Panc1 (cell line): ENCODE measurements at places on chromosomes 2 and 18. TPM values are rescaled to one million over a fixed set of nuclear protein-coding genes. Genes with fewer than 3 reads are reported as not detected.

GRCh38 chr2:26410764-26411243 is 9.1 kb downstream of the DRC1 start:
- no peaks in the 10 kb centered on the region for H3K27me3 ChIP-seq
- 0 out of 2 replicates have a peak, but pooled peaks cover 2% of the 10 kb centered on the region for H3K4me1 ChIP-seq
- H3K36me3 ChIP-seq = no peaks in the 10 kb centered on the region
- DNase-seq = no peak
- no peak overlapping the region for H3K4me3 ChIP-seq
- no peak overlapping the region for H3K27ac ChIP-seq

- H3K27me3 ChIP-seq = no peaks in the 10 kb centered on the region
- no peak overlapping the region for H3K27ac ChIP-seq
- no peak for DNase-seq
These were observed 157.9 kb upstream of the UNC80 start for GRCh38 chr2:209613649-209614305.

DNA sequence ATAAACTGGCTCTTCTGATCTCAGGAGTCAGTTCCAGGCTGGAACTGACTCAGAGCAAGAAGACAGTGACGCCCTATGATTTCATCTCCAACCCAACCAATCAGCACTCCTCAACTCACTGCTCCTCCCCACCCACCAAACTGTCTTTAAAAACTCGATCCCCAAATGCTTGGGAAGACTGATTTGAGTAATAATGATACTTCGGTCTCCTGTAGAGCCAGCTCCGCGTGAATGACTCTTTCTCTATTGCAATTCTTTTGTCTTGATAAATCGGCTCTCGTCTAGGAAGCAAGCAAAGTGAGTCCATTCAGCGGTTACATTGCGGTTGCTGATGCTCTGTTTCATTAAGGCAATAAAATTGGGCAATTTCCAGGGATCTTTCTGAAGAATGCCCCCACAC is 1025.3 kb upstream of the CNTNAP5 start:
- no peaks in the 10 kb centered on the region for H3K4me1 ChIP-seq
- H3K4me3 ChIP-seq = no peak overlapping the region
- H3K27ac ChIP-seq = no peak overlapping the region
- no peak for DNase-seq
- no peaks in the 10 kb centered on the region for H3K36me3 ChIP-seq
- H3K27me3 ChIP-seq = no peaks in the 10 kb centered on the region

DNA sequence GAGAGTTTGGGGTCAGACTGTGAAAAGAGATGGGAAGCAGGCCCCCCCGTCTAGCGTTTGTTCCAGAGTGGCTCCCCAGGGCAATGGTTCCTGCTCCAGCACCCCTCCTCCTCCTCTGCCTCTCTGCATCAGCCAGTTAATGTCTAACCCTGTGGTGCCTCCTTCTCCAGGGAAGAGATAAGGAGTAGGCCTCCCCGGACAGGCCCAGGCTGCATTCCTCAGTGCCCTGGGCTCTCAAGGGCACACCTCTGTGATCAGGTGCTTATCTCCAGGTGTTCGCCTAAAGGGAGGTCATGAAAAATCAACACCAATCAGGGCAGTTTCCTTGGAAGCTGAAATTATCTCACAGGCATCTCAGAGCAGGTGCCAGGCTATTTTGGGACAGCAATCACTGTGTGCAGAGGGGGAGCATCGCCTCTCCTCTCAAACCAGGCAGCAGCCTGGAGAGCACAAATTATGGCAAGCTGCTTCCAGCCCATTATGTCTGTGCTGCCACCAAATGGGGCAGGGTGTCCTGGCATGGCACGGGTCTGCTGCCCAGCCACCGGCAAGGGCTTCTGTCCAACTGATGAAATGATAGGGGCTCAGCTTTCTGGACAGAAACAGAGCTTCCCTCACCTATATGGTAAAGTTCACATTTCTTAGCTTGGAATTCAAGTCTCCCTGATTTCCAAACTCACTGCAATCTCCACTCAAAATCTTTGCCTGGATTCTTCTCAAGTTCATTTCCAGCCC is 255.8 kb upstream of the SLC14A2 start:
- H3K4me3 ChIP-seq = no peak overlapping the region
- no peaks in the 10 kb centered on the region for H3K36me3 ChIP-seq
- H3K27me3 ChIP-seq = no peaks in the 10 kb centered on the region
- no peaks in the 10 kb centered on the region for H3K4me1 ChIP-seq
- no peak for DNase-seq

DNA sequence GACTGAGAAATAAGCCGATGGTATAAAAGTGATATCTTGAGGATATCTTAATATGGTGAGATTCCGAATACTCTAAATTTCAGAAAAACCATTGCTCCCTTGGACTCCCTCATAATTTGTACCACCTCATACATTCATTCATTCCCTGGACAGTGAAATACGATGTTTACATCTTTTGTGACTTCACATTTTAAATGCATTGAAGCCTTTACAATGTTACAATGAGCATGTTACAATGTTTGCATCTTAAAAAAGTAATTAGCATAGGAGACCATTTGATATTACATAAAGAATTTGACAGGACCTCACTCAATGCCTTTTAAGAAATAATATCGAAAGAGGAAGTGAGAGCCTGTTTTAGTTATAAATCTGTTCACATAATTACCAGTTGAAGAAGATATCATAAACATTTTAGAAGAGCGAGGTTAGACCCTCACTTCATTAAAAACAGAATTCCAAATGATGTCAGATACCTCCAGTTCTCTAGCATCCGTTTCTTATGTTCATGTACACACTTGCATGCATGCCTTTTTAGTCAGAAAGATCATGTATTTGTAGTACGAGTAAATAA is 372.0 kb downstream of the ARHGAP15 start:
- no peaks in the 10 kb centered on the region for H3K4me1 ChIP-seq
- no peak overlapping the region for H3K27ac ChIP-seq
- no peak for DNase-seq
- no peaks in the 10 kb centered on the region for H3K36me3 ChIP-seq
- no peak overlapping the region for H3K4me3 ChIP-seq

DNA sequence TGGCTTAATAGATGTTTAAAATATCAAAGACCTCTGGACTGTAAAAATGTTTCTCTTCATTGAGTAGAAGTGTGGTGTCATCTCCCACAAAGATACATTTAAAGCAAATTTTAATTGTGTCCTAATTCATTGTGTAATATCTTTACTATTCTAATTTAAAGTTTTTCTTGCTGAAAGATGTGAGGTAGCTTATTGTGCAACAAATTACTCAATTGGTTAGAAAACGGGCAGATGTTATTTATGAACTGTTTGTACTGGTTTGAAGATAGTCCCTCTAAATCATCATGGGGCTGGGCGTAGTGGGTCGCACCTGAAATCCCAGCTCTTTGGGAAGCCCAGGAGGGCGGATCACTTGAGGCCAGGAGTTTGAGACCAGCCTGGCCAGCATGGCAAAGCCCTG is 65.3 kb downstream of the CYBRD1 start:
- H3K27me3 ChIP-seq = peaks cover 6% of the 10 kb centered on the region; the same call in 1 of the 2 replicates
- H3K36me3 ChIP-seq = no peaks in the 10 kb centered on the region; the same call in 1 of the 2 replicates
- H3K4me3 ChIP-seq = no peak overlapping the region
- no peak for DNase-seq

GRCh38 chr18:12531749-12532148 is 124.0 kb downstream of the PRELID3A start:
- no peaks in the 10 kb centered on the region for H3K27me3 ChIP-seq
- no peak overlapping the region for H3K4me3 ChIP-seq
- no peak overlapping the region for H3K27ac ChIP-seq
- no peaks in the 10 kb centered on the region for H3K4me1 ChIP-seq

DNA sequence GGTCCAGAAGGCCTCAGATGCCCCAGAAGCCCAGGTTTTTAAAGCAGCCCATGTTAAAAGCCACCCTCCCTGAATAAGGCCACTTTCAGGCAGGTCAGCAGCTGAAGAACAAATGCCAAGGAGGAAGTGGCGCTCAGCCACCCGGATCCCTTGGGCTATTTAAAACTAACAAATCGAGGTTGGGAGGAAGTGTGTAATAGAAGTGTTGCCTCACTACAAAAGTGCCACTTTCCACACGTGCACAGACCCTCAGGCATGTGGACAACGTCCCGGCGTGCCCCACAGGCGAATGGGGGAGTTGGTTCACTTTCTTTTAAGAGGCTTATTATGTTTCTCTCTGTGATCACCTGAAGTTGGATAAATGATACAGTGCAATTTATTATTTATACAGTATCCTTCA is 173.8 kb upstream of the SALL3 start:
- H3K4me1 ChIP-seq = no peaks in the 10 kb centered on the region
- no peak overlapping the region for H3K27ac ChIP-seq
- no peak overlapping the region for H3K4me3 ChIP-seq
- H3K27me3 ChIP-seq = peaks cover 28% of the 10 kb centered on the region
- no peak for DNase-seq

- peak; percentile 7 for DNase-seq
- no peaks in the 10 kb centered on the region for H3K4me1 ChIP-seq
- H3K27ac ChIP-seq = no peak overlapping the region
- no peaks in the 10 kb centered on the region for H3K27me3 ChIP-seq
- H3K4me3 ChIP-seq = no peak overlapping the region
These were observed 613.9 kb downstream of the IRS1 start for GRCh38 chr2:226185616-226186211.

- no peak overlapping the region for H3K4me3 ChIP-seq
- no peak for DNase-seq
- no peaks in the 10 kb centered on the region; the same call in 1 of the 2 replicates for H3K27me3 ChIP-seq
- no peak overlapping the region for H3K27ac ChIP-seq
These were observed 245.3 kb downstream of the TFCP2L1 start for GRCh38 chr2:121039679-121040078.

DNA sequence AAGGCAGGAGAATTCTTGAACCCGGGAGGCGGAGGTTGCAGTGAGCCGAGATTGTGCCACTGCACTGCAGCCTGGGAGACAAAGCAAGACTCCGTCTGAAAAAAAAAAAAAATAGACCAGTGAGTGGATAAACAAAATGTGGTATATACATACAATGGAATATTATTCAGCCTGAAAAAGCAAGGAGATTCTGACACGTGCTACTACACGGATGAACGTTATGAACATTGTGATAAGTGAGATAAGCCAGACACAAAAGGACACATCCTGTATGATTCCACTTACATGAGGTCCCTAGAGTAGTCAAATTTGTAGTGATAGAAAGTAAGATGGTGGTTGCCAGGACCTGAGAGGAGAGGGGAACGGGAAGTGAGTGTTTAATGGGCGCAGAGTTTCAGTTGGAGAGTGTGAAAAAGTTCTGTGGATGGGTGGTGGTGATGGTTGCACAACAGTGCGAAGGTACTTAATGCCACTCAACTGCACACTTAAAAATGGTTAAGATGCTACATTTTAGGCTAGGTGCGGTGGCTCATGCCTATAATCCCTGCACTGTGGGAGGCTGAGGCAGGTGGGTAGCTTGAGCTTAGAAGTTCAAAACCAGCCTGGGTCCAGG is 38.3 kb downstream of the NIFK start:
- no peaks in the 10 kb centered on the region for H3K36me3 ChIP-seq
- H3K27ac ChIP-seq = no peak overlapping the region
- no peak overlapping the region for H3K4me3 ChIP-seq

- H3K4me1 ChIP-seq = no peaks in the 10 kb centered on the region
- no peak overlapping the region for H3K4me3 ChIP-seq
- H3K36me3 ChIP-seq = no peaks in the 10 kb centered on the region
- H3K27ac ChIP-seq = no peak overlapping the region
- no peaks in the 10 kb centered on the region for H3K27me3 ChIP-seq
These were observed 61.9 kb upstream of the ALPP start for GRCh38 chr2:232316461-232317330.

- no peak overlapping the region for H3K27ac ChIP-seq
- no peaks in the 10 kb centered on the region for H3K27me3 ChIP-seq
- no peaks in the 10 kb centered on the region for H3K4me1 ChIP-seq
- no peak for DNase-seq
These were observed 113.0 kb downstream of the QPCT start for GRCh38 chr2:37457401-37457901.

DNA sequence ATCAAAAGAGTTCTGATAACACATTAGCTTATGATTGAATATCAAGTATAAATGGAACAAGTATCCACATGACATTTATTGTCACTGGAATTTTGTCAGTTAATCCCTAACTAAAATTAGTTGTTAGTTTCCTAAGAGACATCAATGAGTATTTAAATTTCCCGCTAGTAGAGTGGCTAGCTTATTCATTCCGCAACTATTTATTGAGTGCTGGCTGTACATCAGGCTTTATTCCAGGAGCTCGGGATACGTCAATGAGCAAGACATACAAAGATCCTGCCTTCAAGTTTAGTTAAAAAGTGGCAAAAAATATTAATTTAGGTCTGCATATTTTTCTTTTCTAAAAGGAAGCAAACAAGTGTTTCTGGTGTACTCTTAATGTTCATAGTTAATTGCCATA is 59.3 kb downstream of the PRKRA start:
- DNase-seq = no peak
- H3K4me3 ChIP-seq = no peak overlapping the region
- no peak overlapping the region for H3K27ac ChIP-seq
- H3K27me3 ChIP-seq = no peaks in the 10 kb centered on the region
- H3K4me1 ChIP-seq = no peaks in the 10 kb centered on the region

GRCh38 chr2:68968221-68968620 is 6.2 kb upstream of the GKN1 start:
- no peak overlapping the region for H3K4me3 ChIP-seq
- peaks cover 10% of the 10 kb centered on the region for H3K4me1 ChIP-seq
- DNase-seq = no peak
- no peak overlapping the region for H3K27ac ChIP-seq
- no peaks in the 10 kb centered on the region for H3K27me3 ChIP-seq

DNA sequence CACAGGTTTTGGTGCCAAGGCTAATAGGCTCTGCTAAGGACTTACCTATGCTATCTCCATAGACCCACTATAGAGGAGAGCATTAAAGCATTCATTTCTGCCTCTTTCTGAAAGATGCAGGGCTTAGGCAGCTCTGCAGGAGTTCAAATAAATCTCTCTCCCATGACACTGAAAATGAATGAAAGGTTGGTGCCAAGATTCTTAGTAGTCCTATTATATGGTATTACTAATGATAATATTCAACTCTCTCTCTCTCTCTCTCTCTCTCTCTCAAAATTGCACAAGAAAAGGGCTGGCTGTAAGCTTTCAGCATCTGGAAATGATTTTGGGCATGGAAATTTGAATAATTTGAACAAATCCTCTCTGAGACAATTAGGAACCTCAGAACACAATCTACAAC is 433.7 kb downstream of the MBD2 start:
- no peaks in the 10 kb centered on the region for H3K27me3 ChIP-seq
- DNase-seq = no peak
- H3K4me3 ChIP-seq = no peak overlapping the region
- no peaks in the 10 kb centered on the region for H3K4me1 ChIP-seq
- no peaks in the 10 kb centered on the region for H3K36me3 ChIP-seq

GRCh38 chr18:61850756-61851155 is 42.1 kb downstream of the RNF152 start:
- H3K4me3 ChIP-seq = no peak overlapping the region
- H3K27me3 ChIP-seq = no peaks in the 10 kb centered on the region
- DNase-seq = no peak
- no peaks in the 10 kb centered on the region for H3K36me3 ChIP-seq
- H3K4me1 ChIP-seq = no peaks in the 10 kb centered on the region
- no peak overlapping the region for H3K27ac ChIP-seq

Gene SP9
- total RNA-seq = not detected

Gene PLA2R1
- total RNA-seq = 5.7 TPM

Gene IL37
- total RNA-seq = not detected

Gene THAP4
- total RNA-seq = 77.9 TPM

Gene CD226
- total RNA-seq = 0.95 TPM

Gene UGT1A8
- total RNA-seq = 0.15 TPM

Gene MAP3K19
- not detected for total RNA-seq

Gene ICA1L
- 6.4 TPM for total RNA-seq

Gene SERPINE2
- total RNA-seq = 3.1 TPM

Gene CACNB4
- 1.7 TPM for total RNA-seq

Gene TM4SF20
- total RNA-seq = not detected

Gene CD8A
- total RNA-seq = 0.41 TPM
